ENCODE measurements at places on chromosomes 11 and 22.

- DNase-seq: no peak
Measured at GRCh38 chr11:116145187-116145865, 627.5 kb downstream of the BUD13 start.

GRCh38 chr11:93727985-93728791 lies 13.1 kb downstream of the TAF1D start:
- no peak for DNase-seq

- no peak for DNase-seq
Measured at GRCh38 chr11:64477675-64478074, 113.3 kb upstream of the SLC22A12 start.

GRCh38 chr11:113805640-113806039 lies 26.0 kb downstream of the CLDN25 start:
- no peak for DNase-seq

GRCh38 chr11:104823657-104824056 lies 74.6 kb downstream of the CASP12 start:
- no peak for DNase-seq
